Stimulated activated CD8-positive, alpha-beta memory T cell treated with anti-CD3 and anti-CD28 coated beads, Interleukin-15, amount 100 ng/mL, for 24 hours (primary cell): ENCODE measurements at places on chromosomes 3 and 15.

- no peak for DNase-seq
Observed at GRCh38 chr3:65974509-65974908, 64.2 kb downstream of the MAGI1 start.

DNA sequence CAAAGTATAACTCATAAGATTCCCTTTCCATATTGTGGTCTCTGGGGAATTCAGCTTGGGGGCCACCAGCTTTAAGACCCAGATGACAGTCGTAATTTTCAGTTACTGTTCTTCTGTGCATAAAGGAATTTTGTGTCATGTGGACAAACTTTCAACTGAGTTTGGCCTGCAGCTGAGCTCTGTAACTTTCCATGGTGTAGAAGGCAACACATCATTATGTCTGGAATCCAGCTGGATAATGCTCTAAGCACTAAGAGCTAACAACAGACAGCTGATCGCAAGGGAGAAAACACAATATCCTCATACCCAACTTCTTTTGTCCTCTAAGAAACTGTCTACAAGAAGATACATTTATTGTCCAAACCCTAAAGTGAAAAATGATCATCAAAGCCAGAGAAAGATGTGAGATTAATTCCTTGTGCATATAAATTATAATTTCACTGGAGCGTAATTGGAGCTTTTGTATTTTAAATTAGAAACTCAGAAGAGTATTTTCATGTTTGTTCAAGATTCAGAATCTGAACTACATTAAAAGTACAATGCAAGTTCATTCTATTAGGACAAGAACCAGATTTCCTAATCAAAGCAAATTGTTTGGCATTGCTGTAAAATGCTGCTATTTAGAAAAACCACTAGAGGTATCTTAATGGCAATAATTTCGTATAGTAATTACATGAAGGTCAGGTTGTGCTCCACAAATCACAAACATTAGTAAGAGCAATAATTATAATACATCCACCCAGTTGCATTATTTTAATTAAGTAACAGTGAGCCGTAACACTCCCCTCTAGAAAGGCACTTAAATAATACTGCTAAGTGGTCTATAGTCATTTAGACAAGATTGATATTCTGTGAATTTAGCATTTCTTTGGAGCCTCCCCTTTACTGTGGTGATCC, 218.8 kb downstream of the ATP8B4 start:
- no peak for DNase-seq

- DNase-seq = no peak
Observed at GRCh38 chr15:62856466-62857246, 185.9 kb upstream of the TPM1 start.

- no peak for DNase-seq
Observed at GRCh38 chr3:184359610-184360009, 1.8 kb downstream of the CLCN2 start.

DNA sequence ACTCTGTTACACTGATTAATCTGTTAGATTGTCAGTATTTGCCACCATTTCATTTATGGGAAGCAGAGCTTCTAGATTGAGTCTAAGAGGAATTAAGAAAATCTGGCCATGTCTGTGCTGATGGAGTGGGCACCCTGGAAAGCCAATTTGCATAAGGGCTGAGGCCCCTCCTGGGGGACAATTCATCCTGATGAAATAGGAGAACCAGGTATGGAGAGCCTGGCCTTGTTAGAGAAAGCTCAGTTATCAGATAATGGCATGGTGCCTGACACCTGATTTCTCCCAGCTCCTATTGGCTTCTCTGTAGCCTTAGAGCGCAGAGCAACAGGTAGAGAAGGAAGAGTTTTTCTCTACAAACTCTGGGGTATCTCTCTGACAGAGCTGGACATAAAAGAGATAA, 114.2 kb downstream of the EBLN2 start:
- DNase-seq = no peak

- DNase-seq = no peak
Observed at GRCh38 chr3:101383156-101383575, 62.8 kb upstream of the IMPG2 start.

GRCh38 chr3:190306513-190307163, 15.6 kb downstream of the CLDN1 start:
- no peak for DNase-seq

- no peak for DNase-seq
Observed at GRCh38 chr15:89098281-89098680, 10.0 kb downstream of the ABHD2 start.

GRCh38 chr3:185150561-185150960, 2.3 kb downstream of the C3orf70 start:
- no peak for DNase-seq

DNA sequence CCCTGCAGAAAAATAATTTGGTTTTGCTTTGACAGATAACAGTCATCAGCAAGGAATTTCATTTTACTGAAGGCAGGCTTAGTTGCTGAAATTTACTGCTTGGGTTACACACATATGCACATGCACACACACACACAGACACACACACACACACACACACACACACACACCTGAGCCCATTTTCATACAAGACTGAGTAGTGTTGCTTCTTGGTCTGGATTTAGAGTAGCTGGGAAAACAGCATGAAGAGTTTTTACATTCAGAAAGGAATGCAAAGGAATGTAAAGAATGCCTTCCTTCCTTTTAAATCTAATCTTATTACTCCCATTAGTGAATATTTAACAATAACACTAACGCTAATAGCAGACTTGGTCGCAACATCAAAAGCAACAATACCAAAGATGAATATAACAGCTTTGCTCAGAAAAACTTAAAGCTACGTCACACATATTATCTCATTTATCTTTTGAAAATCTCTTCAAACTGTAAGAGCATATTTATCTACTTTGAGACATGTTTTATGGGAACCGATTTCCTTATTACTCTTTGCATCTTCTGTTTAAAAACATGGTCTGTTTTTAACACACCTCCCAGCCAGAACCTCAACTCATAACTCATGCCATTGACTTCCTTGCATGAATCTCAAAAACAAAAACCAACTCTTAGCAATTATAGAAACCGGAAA, 32.5 kb downstream of the RFTN1 start:
- DNase-seq = no peak

GRCh38 chr15:78749831-78750230, 61.4 kb downstream of the ADAMTS7 start:
- DNase-seq = no peak

GRCh38 chr15:65332391-65333147, 28.1 kb downstream of the RNU5B-1 start:
- no peak for DNase-seq

GRCh38 chr3:180278583-180279188, 241.9 kb upstream of the PEX5L start:
- DNase-seq = no peak

- no peak for DNase-seq
Observed at GRCh38 chr3:37592328-37592727, 269.4 kb upstream of the CTDSPL start.

DNA sequence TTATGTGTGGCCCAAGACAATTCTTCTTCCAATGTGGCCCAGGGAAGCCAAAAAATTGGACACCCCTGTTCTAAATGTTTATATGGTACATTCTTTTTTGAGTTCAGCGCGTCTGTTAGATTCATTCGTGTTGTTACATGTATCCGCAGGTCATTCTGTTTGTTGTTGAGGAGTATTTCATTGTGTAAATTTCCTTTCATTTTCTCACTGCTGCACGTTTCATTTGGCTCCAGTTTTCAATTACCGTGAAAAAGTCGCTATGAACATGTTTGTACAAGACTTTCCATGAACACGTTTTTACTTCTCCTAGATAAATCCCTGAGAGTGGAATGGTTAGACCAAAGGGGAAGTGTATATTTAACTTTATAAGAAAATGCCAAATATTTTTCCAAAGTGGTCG, 7.5 kb upstream of the OPA1 start:
- no peak for DNase-seq

GRCh38 chr3:107680698-107681097, 157.9 kb downstream of the BBX start:
- DNase-seq = no peak

DNA sequence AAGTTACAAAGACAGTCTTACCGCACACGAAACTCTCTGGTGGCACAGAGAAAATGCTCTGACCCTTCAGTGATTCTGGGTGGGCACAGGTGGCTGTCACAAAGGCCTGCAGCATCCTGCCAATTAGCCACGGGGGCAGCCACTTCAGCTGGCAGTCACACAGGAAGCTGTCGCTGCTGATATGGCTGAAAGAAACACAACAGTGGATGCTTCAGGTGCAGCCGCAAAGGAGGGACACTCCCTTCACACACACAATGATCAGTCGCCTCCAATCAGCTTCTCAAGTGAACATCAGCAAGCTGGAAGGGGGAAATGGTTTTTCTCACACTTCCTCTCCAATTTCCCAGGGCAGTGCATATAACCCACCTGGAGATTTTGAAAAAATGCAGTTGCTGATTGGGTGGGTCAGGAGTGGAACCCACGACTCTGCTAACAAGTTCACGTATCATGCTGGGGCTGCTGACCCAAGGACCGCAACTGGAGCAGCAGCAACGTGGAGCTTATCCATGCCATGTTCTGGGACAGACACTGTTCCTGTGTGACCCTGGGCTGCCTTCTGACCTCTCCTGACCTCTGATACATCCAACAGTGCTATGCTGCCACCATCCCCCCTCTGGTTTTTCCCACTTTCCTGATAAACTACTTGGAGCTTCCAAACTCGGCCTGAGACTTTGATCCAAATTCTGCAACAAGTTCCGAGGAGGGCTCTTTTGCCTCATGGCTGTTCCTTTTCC, 106.6 kb downstream of the LRIG1 start:
- DNase-seq = no peak

GRCh38 chr15:60363087-60363549, 34.7 kb downstream of the ANXA2 start:
- DNase-seq = no peak

GRCh38 chr3:158668506-158668905, 3.9 kb downstream of the LXN start:
- DNase-seq = no peak

DNA sequence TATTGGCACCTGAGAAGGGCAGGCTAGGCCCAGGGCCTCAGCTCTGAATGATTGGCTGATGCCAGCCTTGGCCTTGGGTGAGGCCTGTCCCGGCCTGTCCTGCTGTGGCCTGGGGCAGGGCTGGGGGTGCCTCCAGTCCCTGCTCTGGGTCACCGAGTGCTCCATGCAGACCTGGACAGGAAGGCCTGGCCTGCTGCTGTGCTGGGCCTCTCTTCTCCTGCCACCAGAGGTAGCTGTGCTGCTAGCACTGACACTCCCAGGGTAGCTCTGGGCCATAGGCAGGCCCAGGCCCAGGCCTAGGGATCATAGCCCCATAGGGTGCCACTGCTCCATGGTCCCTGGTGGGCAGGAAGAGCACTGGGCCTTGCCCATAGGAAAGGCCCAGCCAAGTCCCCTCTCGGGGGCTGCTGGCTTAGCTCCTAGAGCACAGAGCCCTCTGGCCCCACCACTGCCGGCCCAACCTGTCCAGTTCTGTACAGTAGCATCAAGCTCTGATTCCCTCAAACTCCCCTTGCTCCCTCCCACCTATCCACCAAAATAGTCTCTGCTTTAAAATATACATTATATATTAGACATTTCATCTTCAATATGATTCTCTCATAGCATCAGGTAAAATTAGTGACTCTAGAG, 18.2 kb downstream of the ABTB1 start:
- DNase-seq = no peak

GRCh38 chr15:25796395-25796794, 66.7 kb downstream of the ATP10A start:
- DNase-seq = no peak

- no peak for DNase-seq
Observed at GRCh38 chr3:168081171-168081771, 14.5 kb downstream of the GOLIM4 start.

DNA sequence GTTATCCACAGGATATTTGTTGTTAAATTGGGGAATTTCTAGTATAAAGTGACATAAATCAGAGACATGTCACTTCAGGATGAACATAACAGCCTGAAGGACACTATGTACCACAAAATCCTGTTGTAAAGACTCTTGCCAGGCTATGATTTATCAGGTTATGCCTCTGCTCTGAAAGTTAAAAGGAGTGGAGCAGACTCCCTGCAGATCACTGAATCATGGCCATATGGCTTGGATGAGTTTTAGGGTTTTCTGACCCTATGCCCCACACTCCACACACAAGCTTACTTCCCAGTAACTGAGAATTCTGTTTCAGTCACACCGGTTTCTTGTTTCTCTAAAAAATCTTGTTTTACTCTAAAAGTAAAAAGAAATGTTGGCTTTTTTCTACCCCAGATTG, 869.4 kb downstream of the NAALADL2 start:
- no peak for DNase-seq

- no peak for DNase-seq
Observed at GRCh38 chr3:10366651-10367101, 45.8 kb upstream of the SEC13 start.

GRCh38 chr3:49500732-49501609, 30.9 kb downstream of the DAG1 start:
- no peak for DNase-seq

DNA sequence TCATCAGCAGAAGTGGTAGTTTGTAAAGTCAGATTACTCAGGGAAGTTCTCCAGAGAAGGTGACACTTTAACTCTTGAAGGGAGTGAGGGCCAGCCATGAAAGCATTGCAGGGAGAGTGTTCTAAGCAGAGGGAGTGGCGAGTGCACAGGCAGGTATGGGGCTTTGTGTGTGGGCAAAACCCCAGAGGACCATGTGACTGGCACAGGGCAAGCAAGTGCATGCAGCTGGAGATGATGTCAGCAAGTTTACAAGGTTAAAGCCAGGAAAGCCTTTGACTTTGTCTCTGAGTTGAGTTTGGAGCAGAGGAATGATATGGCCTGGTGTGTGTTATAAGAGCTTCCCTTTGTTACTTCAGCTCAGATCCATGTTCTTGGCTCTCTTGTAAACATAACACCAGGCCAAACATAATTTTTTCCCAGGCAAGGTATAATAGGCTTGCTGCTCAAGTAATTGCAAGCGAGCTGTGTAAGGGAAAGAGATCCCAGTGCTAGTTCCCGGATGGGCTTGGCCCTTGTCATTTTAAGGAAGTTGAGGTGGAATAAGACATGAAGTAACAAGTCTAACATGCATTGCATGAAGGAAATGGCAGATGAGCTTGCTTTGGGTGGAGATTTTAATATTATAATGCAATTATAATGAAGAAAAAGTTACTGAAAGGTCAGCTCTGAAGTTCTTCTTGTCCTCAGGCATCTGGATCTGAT, 341.1 kb upstream of the LRRC3B start:
- DNase-seq = no peak
